Activated CD8-positive, alpha-beta memory T cell treated with anti-CD3 and anti-CD28 coated beads, Interleukin-2, amount 10 ng/mL, durations not matched to agents 7 days and 5 days (primary cell): ENCODE measurements at places on chromosomes 16 and 17. TPM values are rescaled to one million over a fixed set of nuclear protein-coding genes. Genes with fewer than 3 reads are reported as not detected.

The ZNF213 gene
- total RNA-seq = 12.3 TPM

The DCTN5 gene
- total RNA-seq = 80.4 TPM

The ADORA2B gene
- 1.1 TPM for total RNA-seq

The DNAH9 gene
- total RNA-seq = not detected

The TNFRSF17 gene
- not detected for total RNA-seq

The KRTAP3-1 gene
- not detected for total RNA-seq

The LAT gene
- 200 TPM for total RNA-seq

The FAAP100 gene
- total RNA-seq = 39.8 TPM

The DOC2A gene
- total RNA-seq = not detected

The ICAM2 gene
- total RNA-seq = 39.0 TPM

The PPY gene
- not detected for total RNA-seq

The TBC1D3G gene
- not detected for total RNA-seq

The ACAP1 gene
- total RNA-seq = 712 TPM

The TLCD2 gene
- 0.28 TPM for total RNA-seq

The CBLN1 gene
- not detected for total RNA-seq

The CDRT4 gene
- 4.9 TPM for total RNA-seq

The CLTC gene
- total RNA-seq = 162 TPM

The LGALS9B gene
- 0.73 TPM for total RNA-seq

The SMURF2 gene
- 22.1 TPM for total RNA-seq

The KIF19 gene
- total RNA-seq = 1.6 TPM

The CD300H gene
- total RNA-seq = not detected

The MYCBPAP gene
- 6.7 TPM for total RNA-seq

The CCDC102A gene
- total RNA-seq = 20.2 TPM

The NPIPB4 gene
- total RNA-seq = 272 TPM

The CCT6B gene
- 2.4 TPM for total RNA-seq

The SPECC1 gene
- 17.6 TPM for total RNA-seq

The CA10 gene
- total RNA-seq = 0.09 TPM

The PARD6A gene
- total RNA-seq = 15.5 TPM

The DECR2 gene
- total RNA-seq = 6.3 TPM

The CIBAR2 gene
- total RNA-seq = not detected

The PCGF2 gene
- 2.5 TPM for total RNA-seq

The GABARAP gene
- 207 TPM for total RNA-seq

The XYLT2 gene
- total RNA-seq = 38.2 TPM

The KCNAB3 gene
- 6.7 TPM for total RNA-seq

The NOD2 gene
- 6.5 TPM for total RNA-seq

The GCGR gene
- total RNA-seq = not detected

The CRYBA1 gene
- not detected for total RNA-seq

The STAC2 gene
- not detected for total RNA-seq

The P4HB gene
- 416 TPM for total RNA-seq

The RNF167 gene
- total RNA-seq = 226 TPM

The TBX21 gene
- 59.0 TPM for total RNA-seq

The MYH8 gene
- not detected for total RNA-seq

The SLC12A3 gene
- total RNA-seq = not detected

The ADGRG3 gene
- not detected for total RNA-seq

The SECTM1 gene
- 0.68 TPM for total RNA-seq

The CHP2 gene
- total RNA-seq = not detected

The NAA38 gene
- 86.0 TPM for total RNA-seq

The ASPA gene
- total RNA-seq = not detected

The GALR2 gene
- total RNA-seq = 0.29 TPM

The YBX2 gene
- total RNA-seq = 0.35 TPM

The TBX4 gene
- total RNA-seq = not detected

The JUP gene
- total RNA-seq = 2.3 TPM

The C1QTNF1 gene
- total RNA-seq = not detected

The TOP2A gene
- 310 TPM for total RNA-seq

The RNPS1 gene
- 310 TPM for total RNA-seq

The NXPH3 gene
- 0.09 TPM for total RNA-seq
